Hindlimb muscle (tissue), 1 donor: ENCODE measurements at places on chromosomes 6 and 20.

- DNase-seq = no peak
These were observed 709 bp upstream of the ZNF76 start for GRCh38 chr6:35258858-35259193.

DNA sequence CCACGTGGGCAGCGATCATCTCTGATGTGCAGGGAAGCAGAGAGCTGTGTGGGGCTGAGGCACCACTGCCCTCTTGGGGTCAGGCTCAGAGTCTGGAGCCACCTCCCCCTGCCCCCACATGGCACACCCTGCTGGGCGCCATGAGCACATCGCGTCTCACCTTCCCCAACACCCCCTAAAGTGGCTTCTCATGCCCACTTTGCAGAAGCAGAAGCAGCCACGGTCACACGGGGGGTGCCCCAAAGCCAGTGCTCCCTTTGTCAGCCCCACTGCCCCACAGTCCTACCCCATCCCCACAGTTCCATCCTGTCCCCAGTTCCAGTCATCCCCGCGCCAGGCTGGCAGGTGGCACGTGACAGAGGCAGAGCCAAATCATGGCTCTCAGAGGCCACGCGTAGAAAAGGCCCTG, 19.5 kb downstream of the SDCBP2 start:
- DNase-seq = no peak

GRCh38 chr6:52522655-52523054, 54.2 kb downstream of the TRAM2 start:
- no peak for DNase-seq

- no peak for DNase-seq
These were observed 7.3 kb upstream of the PXDC1 start for GRCh38 chr6:3758842-3759144.

- no peak for DNase-seq
These were observed 123.0 kb downstream of the PREX1 start for GRCh38 chr20:48704761-48705160.

GRCh38 chr20:23628402-23629016, 9.2 kb downstream of the CST3 start:
- no peak for DNase-seq

DNA sequence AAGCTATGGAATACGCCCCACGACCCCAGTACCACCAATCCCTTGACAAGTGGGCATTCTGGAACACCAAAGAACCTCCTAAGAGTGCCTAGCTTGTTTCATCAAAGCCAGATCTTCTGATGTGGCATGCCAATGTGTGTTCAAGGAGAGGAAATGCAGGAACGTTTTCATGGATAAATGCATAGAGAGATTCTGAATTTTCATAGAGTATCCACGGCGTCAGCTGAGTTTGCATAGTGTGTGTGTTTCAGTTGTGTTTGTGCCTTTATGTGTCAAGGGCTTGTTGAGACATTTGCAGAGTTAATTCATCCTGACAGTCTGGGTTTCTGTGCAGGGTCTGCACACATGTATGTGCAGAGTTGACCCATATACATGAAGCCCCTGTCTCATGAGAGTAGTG, 172.7 kb upstream of the LRFN2 start:
- DNase-seq = no peak

DNA sequence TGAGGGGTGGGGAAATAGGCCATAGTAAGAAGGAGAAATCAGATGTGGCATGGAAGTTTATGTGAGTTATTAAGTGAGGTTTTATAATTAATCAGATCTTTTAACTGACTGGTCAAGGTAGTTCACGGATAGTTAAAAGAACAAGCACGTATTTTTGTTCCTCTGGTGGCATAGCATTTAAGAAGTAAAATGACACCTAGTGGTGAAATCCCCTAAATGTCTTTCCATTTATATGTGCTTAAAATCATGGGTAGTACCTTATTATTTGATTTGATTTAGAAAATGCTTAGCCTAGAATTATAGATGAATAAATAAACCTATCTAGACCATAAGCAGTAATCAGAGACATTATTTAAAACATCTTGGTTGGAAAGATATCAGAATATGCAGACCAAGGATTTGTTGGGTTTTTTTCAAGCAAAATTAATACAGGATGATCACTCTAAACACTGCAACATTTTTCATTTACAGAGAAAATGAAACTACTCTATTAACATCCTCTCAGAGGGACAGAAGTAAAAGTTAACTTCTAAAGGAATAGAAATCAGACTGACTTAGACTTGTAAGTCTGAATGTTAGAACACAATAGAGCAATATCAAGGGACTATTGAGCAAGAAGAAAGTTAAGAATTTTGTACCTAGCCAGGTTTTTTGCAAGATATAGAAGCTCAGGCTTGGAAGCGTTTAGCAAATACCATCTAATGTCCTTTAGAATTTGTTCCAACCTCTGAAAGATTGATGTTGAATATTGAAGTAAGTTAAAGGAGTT, 81.1 kb downstream of the STXBP5 start:
- peak; percentile 22 for DNase-seq
